ENCODE measurements at places on chromosomes 12 and 14.

GRCh38 chr14:36268121-36268520 lies 52.3 kb downstream of the MBIP start:
- DNase-seq: no peak

DNA sequence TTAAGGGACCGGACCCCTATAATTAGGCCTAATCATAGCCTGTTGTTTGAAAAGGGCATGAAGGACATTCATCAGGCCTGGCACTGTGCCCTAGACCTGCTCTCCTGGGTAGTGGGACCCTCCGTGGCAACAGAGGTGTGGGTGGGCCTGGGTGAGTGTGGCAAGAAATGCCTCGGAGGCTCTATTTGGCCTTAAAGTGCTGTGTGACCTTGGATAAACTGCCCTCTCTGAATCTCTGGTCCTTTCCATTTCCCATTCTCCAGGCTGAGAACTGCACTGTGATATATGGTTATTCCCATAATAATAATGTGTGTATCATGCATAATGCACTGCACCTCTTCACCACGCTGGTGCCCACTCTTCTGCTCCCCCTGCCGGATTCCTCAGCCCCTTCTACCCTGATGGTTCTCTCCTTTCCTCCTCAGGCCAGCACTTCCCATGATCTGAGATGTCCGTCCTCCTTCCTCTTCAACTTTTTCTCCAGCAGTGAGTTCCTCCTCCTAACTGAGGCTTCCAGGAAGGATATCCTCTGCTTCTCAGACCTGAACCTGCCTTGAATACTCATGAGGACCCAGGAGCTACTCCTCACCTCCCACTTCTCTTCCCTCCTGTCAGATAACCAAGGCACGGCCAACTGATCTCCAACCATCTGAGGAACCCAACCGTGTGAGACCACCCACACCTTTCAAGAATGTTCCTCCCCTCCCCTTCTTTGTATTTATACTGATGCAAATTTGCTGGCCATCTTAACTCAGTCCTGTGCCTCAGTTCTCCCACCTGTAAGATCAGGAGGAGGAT lies 111.0 kb upstream of the PZP start:
- no peak for DNase-seq

DNA sequence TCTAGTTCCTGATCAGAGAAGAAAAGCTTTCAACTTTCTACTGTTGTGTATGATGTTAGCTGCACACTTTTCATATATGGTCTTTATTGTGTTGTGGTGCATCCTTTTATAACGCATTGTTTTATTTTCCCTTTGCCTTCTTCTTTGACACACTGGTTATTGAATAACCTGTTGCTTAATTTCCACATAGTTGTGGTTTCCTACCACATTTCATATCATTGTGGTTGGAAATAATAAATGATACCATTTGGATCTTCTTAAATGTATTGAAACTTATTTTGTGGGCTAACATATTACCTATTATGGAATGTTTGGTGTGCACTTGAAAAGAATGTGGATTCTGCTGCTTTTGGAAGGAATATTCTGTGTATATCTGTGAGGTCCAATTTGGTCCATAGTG lies 64.9 kb downstream of the GPHN start:
- DNase-seq: no peak

- no peak for DNase-seq
Measured at GRCh38 chr14:25350021-25350420, 300.1 kb upstream of the STXBP6 start.

- DNase-seq: no peak
Measured at GRCh38 chr12:60173224-60174170, 577.7 kb downstream of the SLC16A7 start.

DNA sequence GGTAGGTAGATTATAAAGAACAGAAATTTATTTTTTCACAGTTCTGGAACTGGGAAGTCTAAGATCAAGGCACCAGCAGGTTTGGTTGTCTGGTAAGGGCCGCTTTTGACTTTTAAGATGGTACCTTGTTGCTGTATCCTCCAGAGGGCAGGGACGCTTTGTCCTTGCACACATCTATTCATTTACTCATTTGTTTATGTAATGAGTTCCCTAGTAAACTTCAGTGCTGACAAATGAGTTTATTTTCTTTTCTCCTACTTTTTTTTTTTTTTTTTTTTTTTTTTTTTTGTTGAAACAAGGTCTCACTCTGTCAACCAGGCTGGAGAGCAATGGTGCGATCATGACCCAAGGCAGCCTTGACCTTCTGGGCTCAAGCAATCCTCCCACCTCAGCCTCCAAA lies 195.7 kb downstream of the FBXL14 start:
- DNase-seq: no peak

DNA sequence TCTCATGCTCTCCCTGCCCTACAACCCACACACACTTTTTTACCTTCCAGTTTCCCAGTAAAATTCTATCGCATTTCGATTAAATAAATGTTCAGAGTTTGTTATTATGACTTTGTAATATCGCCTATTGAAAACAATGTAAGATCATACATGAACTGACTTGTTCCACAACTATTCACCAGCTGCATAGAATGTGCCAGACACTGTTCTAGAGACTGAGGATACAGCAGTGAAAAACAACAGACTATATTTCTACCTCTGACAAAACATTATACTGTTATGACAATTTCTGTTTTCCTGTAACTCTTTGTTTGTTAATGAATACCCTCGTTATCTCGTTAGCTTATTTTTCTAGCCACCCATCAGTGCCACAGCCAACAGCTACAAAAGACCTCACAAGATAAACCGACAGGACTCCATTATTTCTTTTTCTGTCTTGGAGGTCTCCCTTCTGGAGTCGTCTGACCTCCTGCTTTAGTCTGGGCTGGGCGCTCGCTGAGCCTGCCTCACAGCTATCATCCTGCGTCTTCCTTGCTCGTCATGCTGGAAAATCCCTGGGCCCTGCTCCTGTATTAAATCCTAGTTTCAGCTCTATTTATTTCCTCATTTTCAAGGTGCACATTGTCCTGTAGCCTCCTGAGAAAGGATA lies 498.9 kb downstream of the DIO2 start:
- no peak for DNase-seq

DNA sequence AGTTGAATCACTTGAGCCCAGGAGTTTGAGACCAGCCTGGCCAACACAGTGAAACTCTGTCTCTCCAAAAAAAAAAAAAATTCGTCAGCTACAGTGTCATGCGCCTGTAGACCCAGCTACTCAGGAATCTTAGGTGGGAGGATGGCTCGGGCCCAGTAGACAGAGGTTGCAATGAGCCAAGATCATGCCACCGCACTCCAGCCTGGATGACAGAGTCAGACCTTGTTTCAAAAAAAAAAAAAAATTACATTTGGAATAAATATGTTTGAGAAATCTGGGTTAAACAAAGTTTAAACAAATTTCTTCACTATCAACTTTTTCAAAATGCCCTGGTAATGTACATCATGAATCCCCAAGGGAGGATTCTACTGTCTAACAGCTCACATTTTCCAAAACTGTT lies 187.0 kb upstream of the RASSF8 start:
- DNase-seq: no peak

GRCh38 chr12:113232089-113232839 lies 11.0 kb downstream of the TPCN1 start:
- DNase-seq: no peak

DNA sequence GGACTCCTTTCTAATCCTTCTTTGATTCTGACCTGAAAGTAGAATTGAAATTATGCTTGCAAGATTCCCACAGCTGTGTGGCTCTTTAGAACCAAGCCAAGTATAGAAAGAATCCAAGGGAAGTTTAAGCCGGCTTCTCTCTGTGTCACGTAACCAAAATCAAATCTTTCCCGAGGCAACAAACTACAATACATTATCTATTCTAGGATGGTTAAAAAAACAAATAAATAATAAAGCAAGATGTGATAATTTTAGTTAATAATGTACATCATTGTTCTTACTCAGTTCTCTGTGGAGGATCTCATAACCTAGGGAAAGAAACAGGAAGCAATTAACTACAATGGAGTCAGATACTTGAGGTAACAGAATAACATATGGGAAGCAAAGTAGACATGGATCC lies 78.1 kb upstream of the ST8SIA1 start:
- no peak for DNase-seq

DNA sequence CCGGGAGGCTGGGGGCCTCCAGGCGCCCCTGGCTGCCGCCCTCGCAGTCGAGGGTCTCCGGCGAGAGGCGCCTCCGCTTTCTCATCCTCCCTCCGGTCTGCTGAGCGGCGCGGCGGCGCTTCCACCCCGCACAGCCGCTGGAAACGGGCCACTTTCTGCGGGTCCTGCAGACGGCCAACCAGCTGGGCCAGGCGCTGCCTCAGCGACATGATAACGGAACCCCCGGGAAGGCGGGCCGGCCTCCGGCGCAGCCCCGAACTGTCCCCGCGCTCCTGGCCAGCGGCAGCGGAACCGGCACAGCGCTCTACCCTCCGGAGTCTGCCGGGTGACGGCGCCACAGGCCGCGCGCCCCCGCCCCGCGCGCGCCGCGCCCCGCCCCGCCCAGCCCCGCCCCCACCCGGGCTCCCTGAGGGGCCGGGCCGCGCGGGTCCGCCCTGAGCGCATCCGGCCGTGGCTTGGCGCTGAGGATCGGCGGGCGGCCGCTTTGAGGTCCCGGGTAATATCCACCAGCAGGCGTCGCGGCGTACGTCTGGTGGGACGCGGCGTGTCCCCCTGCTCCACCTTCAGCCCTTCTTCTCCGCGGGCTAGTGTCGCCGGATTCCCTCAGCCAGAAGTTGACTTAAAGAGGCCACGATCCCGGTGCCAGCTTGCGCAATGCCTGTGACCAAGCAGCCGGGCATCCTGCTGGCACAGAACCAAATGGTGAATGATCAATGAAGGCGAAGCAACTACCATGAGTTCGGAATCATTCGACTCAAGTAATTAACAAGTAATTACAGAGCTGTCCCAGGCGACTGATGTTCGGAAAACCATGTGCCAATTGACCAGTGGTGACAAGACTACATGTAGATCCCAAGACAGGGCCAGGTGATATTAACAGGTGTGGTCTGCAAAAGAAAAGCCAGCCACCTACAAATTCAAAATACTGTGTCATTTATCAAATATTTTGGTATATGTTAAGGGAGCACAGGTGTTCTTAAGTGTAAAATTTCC lies at the start of gene SGPP1:
SGPP1 (minus strand) TSS at position 330 of the 993 bp plus-strand sequence; CDS start at position 209, 121 bp downstream.
- DNase-seq: peak; percentile 88

- no peak for DNase-seq
Measured at GRCh38 chr12:121223292-121224285, 13.7 kb downstream of the P2RX4 start.

DNA sequence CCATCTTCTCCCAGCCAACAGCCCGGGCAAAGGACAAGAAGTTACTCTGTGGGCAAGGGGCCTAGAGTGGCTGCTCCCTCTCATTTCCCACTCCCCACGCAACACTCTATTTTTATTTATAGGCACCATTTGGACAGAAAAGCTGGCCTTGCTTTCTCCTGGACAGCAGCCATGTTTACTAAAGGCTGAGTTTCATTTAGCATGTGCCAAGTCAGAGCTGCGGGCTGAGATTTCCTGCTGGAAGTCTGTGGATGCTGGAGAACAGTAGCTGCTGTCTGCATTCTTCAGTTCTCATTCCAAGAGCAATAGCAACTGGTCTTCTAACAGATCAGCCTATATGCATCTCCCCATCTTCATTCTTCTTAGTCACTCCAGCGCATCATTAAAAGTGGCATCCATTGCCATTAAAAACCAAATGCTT lies 8.3 kb downstream of the COL2A1 start:
- DNase-seq: no peak

DNA sequence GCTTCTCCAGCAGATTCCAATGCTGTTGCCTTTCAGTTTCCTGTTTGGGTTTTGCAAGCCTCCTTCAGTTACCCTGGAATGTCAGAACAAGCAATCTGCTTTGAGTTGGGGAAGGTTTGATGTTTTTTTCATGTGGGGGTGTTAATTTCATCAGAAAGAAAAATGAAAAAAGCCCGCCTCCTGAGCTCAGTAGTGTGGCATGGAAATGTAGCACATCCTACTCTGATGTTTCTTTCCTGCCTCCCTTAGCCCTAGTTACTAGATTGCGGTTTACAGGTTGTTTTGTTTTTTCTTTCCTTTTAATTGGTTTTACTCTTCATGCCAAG lies 22.6 kb downstream of the IFNG-AS1 start:
- DNase-seq: no peak

DNA sequence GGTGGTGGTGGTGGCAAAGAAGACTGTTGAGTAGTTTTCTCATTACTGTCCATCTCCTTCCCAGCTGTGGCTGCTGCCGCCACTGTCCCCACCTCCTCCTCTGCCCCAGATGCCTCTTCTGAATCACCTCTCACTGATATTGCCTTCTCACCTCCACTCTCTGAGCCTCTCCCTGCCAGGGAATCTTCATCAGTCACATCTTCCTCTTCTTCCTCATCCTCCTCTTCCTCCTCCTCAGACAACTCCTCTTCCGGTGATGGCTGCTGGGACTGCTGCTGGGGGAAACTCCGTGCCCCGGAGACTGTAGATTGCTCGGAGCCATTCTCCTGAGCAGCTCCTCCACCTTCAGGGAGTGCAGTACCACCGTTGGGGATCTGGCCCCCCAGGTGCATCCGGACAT lies 2.9 kb downstream of the SALL2 start:
- no peak for DNase-seq

GRCh38 chr12:93786656-93787397 lies 109.7 kb downstream of the CRADD start:
- DNase-seq: no peak

DNA sequence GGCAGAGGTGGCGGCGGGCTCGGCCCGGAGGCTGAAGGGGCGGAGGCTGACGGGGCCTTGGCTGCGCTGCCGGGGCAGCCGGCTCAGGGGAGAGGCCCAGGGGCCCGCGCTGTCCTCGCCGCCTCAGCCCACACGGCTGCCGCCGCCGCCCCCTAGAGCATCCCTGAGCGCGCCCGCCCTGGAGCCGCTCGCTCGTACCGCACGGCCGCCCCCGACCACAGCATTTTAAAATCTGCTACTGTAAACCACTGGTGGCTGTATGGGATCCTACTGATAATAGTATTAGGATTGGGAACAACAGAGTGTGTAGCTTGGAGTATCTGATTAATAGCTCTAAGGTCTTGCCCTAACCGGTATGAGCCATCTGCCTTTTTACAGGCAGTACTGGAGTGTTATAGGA lies 22.2 kb upstream of the EDDM3A start:
- DNase-seq: no peak

DNA sequence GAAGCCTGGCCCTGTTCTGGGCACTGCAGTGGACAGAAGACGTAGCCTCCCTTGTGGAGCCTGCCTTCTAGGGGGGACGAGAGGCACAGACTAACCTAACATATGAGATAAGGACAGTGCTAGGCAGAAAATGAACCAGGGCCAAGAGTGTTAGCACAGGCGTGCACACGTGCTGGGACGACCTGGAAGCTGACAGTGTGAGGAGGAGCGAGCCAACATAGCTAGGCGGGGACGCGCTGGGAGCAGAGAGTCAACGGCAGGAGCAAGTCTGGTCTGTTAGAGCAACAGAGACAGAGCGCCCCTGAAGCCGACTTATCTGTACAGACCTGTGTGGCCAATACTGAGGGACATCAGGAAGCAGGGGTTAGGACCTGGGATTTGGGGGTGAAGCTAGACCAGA lies 8.0 kb downstream of the PXMP2 start:
- no peak for DNase-seq

- DNase-seq: no peak
Measured at GRCh38 chr14:35400648-35401421, 3.7 kb downstream of the NFKBIA start.

- no peak for DNase-seq
Measured at GRCh38 chr14:39025810-39026627, 77.0 kb downstream of the SEC23A start.

GRCh38 chr12:6539707-6540134 lies 5.4 kb downstream of the GAPDH start:
- no peak for DNase-seq

All from GM06990 (cell line).